ENCODE measurements at places on chromosomes 5 and 9.
A peak's percentile ranks its signal among the peaks of the same experiment; 100 is the strongest.

GRCh38 chr5:143173139-143173889 is 230.2 kb downstream of the NR3C1 start:
- no peak for DNase-seq

DNA sequence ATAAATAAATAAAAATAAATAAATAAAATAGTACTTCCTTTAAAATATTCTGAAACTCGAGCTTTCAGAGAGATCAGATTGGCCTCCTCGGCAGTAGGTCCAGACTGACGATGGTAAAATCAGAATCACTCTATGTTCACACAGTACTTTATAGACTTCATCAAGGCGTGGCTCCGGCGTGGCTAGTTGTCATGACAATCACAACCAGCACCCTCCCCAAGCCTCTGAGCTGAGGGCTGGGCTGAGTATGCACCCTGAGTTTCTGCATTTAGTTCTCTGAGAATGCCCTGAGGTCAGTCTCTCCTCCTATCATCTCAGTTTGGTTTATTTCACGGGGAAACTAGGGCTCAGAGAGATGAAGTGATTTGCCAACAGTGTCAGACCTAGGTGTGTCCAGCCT is 43.3 kb upstream of the BARHL1 start:
- no peak for DNase-seq

DNA sequence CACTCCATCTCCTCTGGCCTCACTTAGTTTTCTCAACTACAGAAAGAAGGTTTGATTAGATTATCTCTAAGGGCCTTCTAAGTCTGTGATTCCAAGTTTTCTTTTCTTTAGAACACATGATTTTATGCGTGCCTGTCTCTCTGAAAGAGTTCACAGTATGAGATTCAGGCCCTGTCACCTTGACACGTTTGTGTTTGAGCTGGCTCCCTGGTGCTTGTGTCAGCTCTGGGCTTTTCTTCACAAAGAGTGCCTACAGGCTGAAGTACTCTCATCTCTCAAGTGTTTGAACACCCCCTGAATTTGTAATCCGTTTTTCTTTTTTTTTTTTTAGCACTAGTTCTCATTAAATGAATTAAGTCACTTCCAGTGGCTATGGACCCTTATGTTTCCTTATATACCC is 306.9 kb upstream of the C9orf72 start:
- no peak for DNase-seq

- DNase-seq = no peak
These were observed 116.4 kb upstream of the PTPRD start for GRCh38 chr9:10729213-10729612.

DNA sequence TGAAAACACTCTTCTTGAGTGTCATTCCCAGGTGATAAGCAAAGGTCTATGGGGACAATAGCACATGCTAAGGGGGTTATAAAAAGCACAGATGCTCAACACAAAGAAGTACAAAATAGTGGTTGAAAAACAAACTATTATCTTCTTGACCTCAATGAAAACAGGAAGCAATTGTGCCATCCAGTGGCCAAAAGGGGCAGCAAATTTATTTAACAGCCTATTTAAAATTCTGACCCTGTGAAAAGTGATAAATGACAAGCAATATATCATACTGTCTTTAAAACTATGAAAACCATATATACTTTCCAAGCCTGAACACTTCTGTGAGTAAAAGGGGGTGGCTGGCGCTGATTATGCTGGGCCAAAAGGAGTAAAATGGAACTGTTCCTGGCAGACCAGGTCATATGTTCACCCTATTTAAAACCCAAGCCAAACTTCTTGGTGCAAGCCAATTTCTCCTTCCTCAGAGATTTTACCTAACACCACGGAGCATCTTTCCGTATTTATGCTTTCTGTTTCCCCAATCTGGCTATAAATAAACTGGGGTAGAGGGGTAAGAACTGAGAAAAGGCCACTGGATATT is 29.7 kb downstream of the TEX10 start:
- peak; percentile 66 for DNase-seq

DNA sequence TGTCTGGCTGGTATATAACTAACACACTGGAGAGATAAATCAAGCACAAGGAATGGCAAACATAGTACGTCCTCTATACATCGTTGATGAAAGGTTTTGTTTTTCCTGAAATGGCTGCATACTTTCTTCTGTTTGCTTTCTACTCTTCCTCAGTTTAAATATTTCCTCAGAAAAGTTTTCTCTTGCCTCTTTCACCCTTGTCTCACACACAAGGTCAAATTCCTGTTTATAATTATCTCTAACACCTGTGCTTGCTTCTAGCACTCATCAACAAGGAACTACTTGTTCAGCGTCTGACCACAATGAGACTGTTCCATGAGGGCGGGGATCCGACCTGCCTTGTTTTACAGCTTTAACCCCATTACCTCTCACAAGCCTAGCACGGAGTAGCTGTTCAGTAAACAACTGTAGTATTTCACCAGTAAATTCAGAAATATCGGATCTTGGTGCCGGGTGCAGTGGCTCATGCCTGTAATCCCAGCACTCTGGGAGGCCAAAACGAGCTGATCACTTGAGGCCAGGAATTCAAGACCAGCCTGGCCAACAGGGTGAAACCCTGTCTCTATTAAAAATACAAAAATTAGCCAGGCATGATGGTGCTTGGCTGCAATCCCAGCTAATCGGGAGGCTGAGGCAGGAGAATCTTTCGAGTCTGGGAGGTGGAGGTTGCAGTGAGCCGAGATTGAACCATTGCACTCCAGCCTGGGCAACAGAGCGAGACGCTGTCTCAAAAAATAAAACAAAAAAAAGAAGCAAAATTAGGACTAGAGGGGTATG is 37.0 kb downstream of the NR6A1 start:
- no peak for DNase-seq

GRCh38 chr9:84898188-84898587 is 228.7 kb downstream of the NTRK2 start:
- no peak for DNase-seq

- peak; percentile 69 for DNase-seq
These were observed 33.5 kb downstream of the TLX3 start for GRCh38 chr5:171342362-171343111.

DNA sequence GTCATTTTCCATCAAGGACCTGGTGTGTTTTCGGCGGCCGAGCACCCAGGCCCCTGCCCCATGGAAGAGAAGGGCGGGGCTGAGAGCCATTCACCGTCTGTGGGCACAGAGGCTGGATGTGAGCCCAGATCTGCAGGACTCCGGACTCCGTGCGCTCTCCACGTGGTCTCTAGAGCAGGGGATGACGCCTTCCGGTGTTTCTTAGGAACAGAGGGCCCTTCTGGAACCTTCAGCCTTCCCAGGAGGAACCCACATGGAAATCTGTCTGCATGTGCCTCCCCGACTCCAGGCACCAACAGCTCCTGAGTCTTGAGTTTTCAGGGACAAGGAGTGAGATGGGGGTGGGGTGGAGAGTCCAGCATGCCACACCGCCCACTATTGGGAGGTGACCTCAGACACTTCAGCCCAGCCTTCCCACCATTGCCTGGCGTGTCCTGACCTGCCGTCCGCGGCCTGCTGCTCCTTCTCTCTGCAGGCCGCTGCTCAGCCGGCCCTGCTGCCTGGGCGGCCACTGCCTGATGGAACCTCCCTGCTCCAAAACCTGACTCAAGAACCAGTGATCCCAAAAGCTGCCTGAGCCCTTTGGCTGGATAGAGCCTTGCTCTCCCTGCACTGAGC is 2.4 kb upstream of the RXRA start:
- DNase-seq = peak; percentile 58

DNA sequence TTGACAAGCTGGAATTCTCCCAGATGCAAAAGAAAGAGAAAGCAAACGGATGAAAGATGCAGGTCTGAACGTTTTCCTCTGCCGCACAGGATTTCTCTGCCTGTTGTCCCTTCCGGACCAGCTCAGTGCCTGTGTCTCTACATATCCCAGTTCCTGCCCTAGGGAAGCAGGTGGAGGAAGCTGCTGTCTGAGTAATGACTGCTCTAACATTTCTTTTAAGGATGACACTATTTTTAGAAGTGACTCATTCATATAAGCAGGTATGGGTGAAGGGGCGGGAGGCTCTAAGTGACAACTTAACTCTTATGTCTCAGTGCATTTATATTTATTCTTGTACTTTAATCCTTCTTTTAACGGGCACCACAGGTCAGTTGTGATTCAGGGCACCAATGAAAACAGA is 128.8 kb downstream of the SLC24A2 start:
- no peak for DNase-seq

DNA sequence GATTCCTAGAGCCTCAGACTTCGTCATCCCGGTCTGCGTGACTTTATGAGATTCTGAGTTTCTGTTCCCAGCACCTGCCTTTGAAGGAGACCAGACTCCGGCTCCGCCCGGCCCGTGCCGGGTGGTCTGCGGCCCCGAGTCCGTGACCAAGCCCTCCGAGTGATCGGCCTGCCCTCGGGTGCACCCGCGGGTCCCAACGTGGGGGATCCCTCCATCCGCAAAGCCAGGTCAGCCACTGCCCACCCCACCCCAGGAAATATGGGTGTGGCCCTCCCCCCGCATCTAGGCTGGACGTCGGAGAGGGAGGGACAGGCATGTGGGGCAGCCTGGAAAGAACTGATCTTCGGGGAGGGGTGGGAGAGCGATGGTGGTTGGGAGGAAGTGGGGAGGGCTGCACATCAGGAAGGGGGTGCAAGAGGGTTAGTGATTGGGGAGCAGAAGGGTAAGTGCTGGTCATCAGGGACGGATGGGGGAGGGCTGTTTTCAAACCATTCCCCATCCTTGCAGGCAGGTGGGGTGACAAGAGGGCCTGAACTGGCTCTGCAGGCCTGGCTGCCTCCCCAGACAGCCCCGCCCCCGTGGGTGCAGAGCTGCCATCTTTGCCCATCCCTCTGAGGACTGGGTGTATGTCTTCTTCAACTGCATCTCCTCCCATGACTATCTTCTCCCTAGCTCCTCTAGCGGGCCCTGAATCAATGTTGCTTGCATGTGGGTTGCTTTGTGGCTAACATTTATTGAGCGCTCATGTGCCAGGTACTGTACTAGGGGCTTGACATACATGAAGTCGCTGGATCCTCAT is 747 bp downstream of the LRSAM1 start:
- peak; percentile 51 for DNase-seq

- peak; percentile 90 for DNase-seq
These were observed 354.8 kb downstream of the NTRK2 start for GRCh38 chr9:85024374-85024773.

GRCh38 chr9:130235558-130236435 is 29.8 kb upstream of the HMCN2 start:
- DNase-seq = peak; percentile 51

DNA sequence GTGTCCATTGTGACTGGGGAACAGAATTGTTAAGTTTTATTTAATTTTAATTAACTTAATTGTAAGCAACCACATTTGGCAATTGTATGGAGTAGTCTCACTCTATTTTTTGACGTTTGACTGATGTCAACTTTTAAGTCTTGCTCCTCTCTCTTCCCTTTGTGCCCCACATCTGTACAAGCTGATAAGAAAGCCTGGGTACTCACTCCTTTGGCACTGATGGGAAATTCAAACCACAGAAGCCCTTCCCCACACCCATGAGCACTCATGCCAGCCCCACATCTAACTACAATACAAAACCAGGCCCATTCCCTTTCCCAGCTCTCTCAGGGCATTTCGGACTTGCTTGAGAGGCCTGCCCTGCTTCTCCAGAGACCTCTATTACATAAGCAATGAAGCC is 451.5 kb upstream of the KIF2A start:
- DNase-seq = no peak

GRCh38 chr5:107560377-107560776 is 110.4 kb downstream of the EFNA5 start:
- DNase-seq = no peak

GRCh38 chr5:104533498-104533897 is 970.9 kb upstream of the NUDT12 start:
- no peak for DNase-seq

DNA sequence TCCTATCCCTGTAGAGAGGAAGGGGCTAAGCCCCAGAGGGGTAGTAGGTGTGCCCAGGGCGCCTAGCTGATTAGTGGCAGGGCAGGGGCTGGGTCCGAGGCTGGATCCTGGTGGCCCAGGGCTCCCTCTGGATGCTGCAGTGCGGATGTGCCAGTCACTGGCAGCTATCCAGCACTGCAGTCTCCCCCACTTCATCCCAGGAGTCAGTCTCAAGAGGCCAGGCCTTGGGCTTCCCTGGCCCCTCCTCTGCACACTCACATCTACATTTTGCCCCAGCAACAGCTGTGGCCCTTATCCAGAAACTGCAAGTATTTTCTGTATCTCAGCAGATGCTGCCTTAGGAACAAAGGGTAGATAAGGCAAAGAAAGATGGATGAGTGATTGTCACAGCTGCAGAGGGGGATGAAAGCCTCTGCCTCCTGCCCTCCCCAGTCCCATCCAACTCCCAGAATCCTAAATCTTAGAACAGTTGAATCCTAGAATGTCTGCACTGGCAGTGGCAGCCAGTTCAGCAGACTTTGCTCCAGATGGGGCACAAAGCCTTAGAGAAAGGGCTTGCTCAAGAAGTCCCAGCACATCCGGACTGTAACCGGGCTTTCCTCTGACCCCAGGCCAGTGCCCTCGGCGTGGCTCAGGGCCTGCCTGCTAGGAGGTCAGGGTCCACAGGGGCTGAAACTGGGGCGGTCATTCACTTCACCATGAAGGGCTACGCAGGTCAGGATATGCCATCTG is 1.6 kb downstream of the ANXA6 start:
- no peak for DNase-seq

DNA sequence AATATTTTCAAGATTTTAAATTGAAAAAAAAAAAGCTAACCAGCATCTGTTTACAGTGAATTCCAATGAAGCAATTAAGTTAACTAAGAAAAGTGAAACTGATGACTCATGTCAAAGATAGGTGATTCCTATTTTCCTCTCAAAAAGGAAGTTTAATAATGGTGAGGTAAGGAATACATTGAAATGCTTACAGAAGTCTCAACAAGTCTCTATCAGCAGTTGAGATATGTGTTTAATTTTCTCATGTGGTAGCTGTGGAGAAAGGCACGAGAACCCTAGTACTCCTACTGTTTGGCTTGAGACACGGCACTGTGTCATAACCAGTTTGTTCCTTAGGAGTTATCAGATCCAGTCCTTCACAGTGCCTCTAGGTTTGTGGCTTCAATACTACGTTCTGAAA is 114.5 kb downstream of the SLC25A46 start:
- no peak for DNase-seq

DNA sequence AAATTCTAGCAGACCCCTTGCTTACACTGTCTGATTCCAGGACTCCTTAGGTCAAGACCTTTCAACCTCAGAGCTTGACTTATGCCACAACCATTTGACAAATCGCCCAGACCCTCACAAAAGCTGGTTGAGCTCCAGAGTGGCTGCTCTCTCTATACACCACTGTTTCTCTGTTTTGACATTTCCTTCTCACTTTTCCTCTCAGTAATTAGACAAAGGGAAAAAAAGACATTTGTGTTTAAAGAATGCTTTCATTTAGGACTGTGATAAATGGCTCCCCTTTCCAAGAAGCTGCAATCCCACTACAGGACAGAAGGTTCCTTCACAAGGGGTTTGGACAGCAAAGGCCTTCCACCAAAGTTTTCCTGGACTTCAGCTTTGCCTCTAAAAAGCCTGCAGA is 601.3 kb downstream of the NR2F1-AS1 start:
- peak; percentile 80 for DNase-seq

DNA sequence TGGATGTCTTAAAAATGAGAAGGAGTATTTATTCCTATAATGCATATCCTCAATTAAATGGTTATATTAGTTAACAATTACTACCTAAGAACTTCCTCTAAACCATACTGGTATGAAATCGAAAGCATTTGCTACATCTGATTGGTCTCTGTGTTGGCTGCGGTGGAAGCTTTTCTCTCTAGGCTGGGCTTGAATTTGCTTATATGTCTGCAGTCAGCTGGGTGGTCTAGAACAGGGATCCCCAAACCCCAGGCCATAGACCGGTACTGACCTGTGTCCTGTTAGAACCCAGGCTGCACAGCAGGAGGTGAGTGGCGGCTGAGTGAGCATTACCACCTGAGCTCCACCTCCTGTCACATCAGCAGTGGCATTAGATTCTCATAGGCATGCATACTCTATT is 112.3 kb downstream of the TLE4 start:
- no peak for DNase-seq
